ENCODE measurements at places on chromosomes 12 and 14.
A peak's percentile ranks its signal among the peaks of the same experiment; 100 is the strongest.

- DNase-seq: no peak
Observed at GRCh38 chr12:91171476-91171875, 11.1 kb downstream of the DCN start.

- DNase-seq: no peak
Observed at GRCh38 chr12:127083008-127083949, 1183.7 kb upstream of the TMEM132C start.

- no peak for DNase-seq
Observed at GRCh38 chr12:131990980-131991305, 41.2 kb downstream of the EP400 start.

- DNase-seq: peak; percentile 12
Observed at GRCh38 chr12:10722502-10722904, 620 bp downstream of the YBX3 start.

DNA sequence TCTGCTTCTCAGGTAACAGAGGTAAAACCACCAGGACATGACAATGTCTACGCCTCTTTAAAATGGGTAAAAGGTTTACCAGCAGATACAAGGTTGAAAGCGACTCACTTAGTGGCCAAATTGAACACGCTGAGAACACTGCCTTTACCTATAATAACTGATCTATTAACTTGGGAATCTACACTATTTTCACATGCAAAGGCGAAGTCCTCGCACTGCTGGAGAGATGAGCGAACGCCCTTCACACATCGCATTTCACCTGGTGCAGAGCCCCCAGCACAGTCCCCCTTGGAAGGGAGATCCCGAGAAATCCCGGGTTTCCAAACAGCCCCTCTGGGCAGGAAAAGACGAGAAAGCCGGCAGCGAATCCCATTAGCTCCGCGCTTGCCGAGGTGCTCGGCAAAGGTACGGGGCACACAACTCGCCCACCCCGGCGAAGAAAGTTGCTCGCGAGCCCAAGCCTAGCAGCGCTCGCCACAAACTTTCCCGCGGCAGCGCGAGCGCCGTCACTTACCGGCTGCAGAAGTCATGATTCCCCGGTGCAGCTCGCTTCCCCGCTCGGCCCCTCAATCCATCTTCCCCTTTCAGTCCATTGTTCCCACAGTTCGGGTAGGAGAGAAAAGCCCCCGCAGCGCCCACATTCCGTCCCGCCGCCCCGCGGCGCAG, 423 bp downstream of the FGD6 start:
- no peak for DNase-seq

GRCh38 chr12:72135021-72135301, 137.2 kb upstream of the TRHDE start:
- DNase-seq: no peak

DNA sequence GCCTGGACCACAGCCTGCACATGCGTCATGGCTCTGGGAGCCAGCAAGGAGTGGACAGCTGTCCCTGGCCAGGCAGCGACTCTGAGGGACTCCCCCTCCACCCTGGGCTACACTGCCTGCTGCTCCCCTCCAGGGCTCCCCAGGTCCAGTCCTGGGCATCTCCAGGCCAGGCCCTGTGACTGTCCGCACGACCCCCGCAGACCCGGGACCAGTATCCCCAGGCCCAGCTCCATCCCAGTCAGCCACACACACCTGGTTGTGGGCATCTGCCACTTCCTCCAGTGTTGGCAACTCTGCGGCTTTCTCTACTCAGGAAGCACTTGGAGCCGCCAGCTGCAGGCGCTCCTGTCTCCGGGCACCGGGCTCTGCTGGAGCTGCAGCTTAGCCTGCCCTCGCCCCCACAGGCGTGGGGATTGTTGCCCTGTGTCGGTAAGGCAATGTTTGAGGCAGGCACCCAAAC, 2.4 kb downstream of the ULK1 start:
- DNase-seq: no peak
